ENCODE measurements at places on chromosomes 16 and 17.
A peak's percentile ranks its signal among the peaks of the same experiment; 100 is the strongest.

GRCh38 chr16:57091975-57092785 is at the start of gene CPNE2:
CPNE2 (plus strand) TSS chr16:57092583; CDS start chr16:57110743, 18,160 bp downstream.
- DNase-seq: peak; percentile 18

- DNase-seq: no peak
Observed at GRCh38 chr17:79774561-79774975, 3.4 kb upstream of the CBX2 start.

DNA sequence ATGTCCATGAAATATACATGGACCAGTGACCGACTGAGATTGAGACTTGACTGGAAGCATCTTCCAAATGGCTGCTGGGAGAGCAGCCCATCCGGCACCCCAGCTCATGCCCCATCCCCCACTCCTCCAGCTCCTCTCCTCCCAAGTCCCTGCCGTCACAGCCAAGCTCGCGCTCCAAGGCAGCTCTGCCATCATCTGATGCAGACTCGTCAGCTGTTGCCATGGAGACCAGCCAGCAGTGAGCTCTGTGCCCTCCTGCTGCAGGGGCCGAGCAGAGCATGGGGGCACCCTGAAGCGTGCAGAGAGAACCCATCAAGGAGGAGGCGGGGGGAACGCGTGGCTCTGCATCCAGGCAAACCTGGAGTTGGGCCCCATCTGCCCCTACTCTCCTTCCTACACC is 74.5 kb upstream of the TNRC6C start:
- DNase-seq: peak; percentile 46

DNA sequence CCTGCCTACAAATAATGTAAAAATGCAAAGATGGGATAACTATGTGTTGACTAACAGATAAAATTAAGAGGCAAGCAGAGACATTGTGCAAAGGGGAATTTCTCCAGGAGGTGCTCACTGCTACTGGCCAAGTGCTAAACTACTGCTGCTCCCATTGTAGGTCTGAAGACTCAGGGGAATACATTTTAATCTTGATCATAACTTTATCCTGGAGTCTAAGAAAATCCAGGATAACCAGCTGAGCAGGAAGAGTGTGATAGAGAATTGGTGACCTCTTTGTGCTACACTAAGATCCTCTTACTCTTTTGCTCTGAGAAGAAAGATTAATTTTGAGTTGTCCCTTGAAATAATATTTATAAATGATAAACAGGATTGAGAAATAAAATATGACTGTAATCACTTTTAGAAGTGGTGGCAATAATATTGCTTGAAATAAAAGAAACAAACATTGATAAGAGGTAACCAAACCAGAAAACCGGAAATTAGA is 5.9 kb downstream of the RNF43 start:
- DNase-seq: no peak

DNA sequence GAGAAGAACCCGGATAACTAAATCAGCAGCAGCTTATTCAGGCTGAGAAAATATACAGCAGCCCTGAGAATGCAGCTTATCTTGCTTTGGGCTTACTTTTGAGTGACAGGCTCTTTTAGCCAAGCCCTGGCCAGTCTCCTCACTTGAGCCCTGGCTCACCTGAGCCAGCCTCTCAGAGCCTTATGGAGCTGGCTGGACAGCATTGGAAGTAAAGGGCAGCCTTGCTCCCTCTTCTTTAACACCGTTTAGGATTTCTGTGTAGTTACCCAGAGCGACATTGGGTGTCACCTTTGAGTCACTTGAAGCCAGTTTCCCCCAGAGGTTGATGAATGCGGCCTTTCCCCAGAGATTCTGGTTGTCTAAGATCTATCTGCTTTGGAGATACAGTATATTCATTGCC is 7.7 kb upstream of the NPIPB2 start:
- DNase-seq: peak; percentile 27

DNA sequence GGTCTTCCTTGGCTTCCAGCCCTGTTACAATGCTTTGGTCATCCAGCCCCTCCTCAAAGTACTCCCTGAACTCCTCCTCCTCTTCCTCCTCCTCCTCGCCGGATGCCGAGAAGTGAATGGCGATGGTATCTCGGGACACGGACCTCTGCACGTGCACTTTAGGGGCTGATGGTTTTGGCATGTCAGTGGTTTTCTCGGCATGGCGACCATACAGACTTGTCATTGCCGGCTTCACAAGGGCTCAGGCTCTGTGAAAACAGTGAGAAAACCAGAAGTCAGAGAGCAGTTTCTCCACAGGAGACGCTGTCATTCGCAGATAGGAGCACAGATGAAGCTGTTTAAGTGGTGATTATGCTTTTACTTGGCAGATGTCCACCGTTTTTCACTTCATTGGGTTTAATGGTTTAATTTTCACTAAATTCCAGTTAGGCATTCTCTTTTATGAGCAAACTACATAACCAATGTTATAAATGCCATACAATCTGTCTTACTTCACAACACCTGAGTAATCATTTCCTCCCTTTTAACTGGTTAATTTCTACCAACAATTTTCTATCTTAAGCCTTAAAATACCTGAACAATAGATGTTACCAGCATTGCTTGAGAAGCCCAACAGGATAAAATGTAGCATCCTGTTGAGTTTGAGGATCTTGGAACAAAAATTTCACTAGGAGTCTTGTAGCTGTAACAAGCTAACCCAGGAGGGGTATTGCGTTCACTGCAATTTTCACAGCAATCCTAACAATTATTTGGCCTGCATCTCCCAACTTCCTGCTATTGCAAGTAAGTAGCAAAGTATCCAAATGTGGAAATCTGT is 48.9 kb downstream of the TEX2 start:
- no peak for DNase-seq

DNA sequence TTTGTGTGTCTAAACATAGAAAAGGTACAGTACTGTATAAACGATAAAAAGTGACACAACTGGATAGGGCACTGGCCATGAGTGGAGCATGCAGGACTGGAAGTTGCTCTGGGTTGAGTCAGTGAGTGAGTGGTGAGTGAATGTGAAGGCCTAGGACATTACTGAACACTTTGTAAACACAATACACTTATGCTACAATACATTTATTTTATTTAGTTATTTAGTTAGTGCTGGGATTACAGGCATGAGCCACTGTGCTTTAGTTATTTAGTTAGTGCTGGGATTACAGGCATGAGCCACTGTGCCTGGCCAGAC is 4.6 kb downstream of the CFAP20 start:
- no peak for DNase-seq

GRCh38 chr17:17140590-17140980 is 65.5 kb downstream of the PLD6 start:
- no peak for DNase-seq

- no peak for DNase-seq
Observed at GRCh38 chr17:79943347-79944241, 92.1 kb downstream of the TBC1D16 start.

- DNase-seq: no peak
Observed at GRCh38 chr16:78505036-78505435, 405.6 kb downstream of the WWOX start.

- no peak for DNase-seq
Observed at GRCh38 chr17:55395803-55396505, 25.7 kb downstream of the MMD start.

DNA sequence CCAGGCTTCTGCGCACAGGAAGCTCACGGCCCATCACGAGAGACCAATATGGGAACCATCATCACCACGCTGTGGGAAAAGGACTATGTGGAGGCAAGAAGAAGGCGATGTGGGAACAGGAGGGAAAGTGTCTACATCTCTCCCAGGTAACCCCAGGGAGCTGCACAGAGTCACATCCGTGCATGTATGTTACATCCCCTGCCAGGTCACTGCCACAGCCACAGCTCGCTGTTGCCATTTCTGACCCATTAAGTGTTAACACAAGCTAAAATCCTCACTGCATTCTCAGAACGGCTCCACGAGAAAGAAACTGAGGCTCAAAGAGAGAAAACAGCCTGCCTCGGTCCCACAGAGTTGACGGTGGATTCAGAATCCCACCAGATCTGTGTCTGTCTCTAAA is 319.1 kb downstream of the FOXL1 start:
- no peak for DNase-seq

GRCh38 chr16:30875871-30876801 is 17.7 kb downstream of the BCL7C start:
- DNase-seq: peak; percentile 52

DNA sequence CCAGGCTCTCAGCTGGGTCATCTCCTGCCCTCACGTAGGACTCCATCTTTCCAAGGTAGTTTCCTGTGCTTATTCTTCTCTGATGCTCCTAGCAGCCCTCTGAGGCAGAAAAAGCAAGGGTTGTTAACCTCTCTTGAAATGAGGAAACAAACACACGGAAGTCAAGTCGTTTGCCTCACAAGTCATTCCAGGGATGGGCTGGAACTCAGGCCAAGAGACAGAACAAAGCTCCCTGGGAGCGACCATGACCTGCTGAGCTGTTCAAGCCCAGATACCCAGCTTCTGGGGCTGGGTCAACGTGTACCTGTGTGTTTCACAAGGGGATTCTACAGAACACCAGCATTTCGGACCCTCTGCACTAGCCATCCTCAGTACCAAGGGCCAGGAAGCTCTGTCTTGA is 28.1 kb downstream of the SRL start:
- no peak for DNase-seq

- no peak for DNase-seq
Observed at GRCh38 chr17:56392321-56392720, 201.2 kb upstream of the NOG start.

DNA sequence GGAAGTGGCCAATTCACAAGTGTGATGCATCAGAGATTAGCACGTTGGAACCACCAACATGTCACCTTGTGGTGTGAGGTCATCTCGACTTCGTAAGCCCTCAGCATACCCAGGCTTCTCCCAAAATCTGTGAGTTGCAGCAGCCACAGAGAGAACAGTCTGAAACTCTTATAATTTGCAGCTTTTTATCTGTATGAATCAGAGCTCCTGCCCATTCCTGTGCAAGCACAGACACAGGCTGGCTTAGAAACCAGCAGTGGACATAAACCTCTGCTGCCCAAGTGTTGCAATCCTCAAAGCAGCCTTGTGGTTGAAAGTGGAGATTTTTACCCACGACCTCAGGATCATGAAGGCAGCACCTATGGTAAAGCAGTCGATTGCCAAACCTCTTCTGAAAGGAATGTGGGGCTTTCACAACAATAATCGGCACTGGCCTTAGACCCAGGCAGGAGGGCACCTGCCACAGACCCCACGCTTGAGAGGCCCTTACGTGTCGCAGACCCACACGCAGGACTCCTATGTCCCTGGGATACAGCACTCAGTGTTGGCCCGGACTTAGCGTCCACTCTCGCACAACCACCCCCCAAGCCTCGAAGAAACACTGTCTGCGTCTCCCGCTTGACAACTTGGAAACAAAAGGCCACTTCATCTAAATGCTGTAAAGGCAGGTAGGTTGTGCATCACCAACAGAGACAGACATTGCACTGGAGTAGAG is 24.5 kb upstream of the OSGIN1 start:
- no peak for DNase-seq

- DNase-seq: no peak
Observed at GRCh38 chr17:74992223-74992622, 4.8 kb downstream of the CDR2L start.

DNA sequence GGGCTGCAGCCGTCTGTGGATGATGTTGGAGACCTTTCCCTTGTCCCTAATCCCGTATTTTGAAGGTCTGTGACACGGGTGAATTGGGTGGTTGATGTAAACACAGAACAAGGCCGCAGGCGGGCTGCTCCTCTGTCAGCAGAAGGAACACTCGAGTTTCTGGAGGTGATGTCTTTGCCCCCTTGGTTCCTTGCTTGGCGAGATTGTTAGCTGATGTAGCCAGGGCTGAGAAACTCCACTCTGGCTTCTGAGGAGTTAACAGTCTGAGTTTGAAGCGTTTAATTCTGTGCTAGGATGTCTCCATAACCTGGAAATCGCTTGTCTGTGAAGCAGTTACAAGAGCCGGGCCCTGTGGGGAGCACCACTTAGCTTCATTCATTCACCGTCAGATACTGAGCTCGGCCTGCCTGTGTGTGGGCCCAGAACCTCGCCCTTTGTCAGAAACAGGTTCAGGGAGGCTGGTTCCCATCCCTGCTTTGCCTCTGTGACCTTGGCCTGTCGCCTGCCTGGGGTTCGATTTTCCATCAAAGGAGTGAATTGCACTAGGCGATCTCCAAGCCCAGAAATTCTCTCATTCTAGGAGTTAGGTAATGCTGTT is 1.3 kb downstream of the MAPK8IP3 start:
- DNase-seq: no peak

DNA sequence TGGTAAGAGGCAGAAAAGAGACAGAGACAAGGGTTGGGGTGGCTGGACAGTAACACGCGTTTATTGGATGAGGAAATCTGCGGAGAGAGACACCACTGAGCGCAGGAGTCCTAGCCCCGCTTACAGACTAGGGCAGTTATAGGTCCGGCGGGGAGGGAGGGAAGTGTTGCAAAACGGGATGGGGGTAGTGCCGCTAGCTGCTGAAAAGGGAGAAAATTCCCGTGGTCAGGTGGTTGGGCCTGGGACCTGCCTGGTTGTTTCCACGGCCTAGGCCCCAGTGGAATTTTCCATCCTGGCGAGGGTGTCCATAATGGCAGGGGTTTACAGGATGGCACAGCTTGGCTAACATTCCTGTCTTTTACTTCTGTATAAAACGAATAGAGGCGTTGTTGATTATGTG is 5.5 kb upstream of the CPHXL2 start:
- no peak for DNase-seq

DNA sequence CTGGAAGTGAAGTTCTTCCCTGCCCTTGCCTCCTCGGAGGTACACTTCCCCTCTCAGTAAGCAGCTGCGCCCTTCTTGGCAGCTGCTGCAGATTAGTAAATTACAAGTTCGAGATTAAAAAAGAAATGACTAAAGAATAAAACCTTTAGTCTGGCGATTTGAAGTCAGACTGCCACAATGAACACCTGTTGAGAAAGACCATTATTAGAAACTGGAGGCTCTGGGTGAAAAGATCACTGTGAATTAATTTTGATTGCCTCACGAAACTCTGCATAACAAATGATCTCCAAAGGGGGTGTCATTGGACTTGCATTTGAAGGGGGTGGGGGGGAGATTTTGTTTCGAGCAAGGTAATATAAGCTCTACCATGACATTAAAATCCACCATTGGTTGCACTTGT is 39.3 kb downstream of the SALL1 start:
- DNase-seq: no peak

All from CD4-positive, alpha-beta T cell treated with Interleukin-1 beta for 1 hour (primary cell).